Stimulated activated CD4-positive, alpha-beta T cell treated with anti-CD3 and anti-CD28 coated beads, TNF-alpha, amount 100 ng/mL, for 24 hours (primary cell): ENCODE measurements at places on chromosomes 16 and 17.

DNA sequence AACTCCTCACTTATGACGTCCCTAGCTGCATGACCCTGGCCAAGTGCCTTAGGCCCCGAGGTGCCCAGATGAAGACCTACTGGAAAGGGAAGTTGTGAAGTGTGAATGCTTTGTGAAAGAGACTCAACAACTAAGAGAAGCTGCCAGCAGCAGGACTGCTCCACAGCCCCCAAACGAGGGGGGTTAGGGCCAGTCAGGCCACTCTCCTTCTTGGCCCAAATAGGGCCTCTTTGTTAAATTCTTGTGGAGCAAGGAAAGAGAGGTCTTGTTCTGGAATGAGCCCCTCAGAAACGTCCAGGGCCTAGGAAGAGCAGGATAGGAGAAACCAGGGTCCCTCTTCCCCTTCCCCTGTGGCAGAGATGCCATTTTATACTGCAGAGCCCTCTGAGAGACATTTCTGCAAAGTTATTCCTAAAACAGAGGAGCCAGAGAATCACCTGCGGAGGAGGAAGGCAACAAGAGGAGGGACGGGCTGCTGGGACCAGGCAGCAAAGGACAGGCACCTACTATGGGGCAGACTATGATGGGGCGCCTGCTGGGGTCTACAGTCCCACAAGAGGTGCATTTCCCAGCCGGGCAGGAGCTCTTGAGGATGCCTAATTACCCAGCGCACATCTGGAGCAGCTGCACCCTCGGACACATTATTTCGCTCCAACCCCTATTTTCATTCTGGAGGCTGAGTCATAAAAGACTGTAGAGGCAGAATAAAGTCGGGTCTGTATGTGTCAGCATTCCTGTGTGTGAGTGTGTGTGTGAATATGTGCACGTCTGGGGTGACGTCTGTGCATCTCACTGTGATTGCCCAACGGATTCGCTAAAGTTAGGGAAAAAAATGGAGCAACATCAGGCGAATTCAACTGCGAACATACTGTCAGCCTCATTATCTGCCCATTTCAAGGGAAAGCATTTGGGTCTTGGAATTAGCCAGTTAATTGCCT is 11.4 kb upstream of the HOXB9 start:
- no peak for DNase-seq

GRCh38 chr17:78273813-78274212 is 42.4 kb downstream of the TMEM235 start:
- DNase-seq, result no peak

GRCh38 chr16:56983211-56983751 is 6.1 kb upstream of the NLRC5 start:
- DNase-seq, result no peak

GRCh38 chr17:73139296-73139695 is 25.5 kb upstream of the SSTR2 start:
- no peak for DNase-seq

DNA sequence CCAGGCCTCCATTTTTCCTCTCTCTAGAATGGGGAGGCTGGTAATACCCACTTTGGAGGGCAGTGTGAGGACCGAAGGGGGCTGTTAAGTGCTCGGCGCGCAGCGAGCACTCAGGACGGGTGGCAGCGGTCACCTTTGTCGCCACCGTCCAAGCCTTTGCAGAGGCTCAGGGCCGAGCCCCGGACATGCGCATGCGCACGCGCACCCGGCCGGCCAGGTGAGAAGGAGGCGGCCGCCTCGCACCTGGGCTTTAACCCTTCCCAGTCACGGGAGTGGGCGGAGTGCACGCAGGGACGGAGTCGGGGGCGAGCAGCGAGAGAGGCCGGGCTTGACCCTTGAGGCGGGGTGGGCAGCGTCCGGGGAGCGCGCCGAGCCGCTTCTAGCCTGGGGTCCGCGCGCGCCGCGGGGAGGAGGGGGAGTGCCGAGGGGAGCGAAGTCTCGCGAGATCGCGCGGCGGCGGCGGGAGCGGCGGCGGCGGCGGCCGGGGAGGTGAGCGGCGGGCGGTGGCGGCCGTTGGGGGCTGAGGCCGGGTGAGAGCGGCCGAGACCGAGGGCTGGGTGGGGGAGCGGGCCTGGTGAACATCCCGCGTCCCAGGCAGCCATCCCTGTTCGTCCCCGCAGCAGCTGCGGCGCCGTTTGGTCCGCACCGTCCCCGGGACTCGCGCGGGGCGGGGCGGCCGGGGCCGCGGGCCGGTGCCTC is at the start of gene MRTFB:
Gene MRTFB, plus strand, starts transcription at position 443 of the 699 bp plus-strand sequence. CDS start 69,288 bp downstream, outside the sequence.
- DNase-seq, result peak; percentile 75

DNA sequence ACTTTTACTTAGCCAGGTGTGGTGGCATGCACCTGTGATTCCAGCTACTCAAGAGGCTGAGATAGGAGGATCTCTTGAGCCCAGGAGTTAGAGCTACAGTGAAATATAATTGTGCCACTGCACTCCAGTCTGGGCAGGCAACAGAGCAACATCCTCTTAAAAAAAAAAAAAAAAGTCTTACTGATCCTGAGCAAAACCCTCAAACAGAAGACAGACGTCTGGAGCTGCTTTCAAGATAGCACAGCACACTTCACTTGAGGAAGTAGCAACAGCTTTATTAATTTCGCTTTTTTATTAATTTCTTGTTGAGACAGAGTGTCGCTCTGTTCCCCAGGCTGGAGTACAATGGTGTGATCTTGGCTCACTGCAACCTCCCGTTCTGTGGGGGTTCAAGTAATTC is 10.2 kb upstream of the GGA2 start:
- no peak for DNase-seq

- DNase-seq, result no peak
These were observed 22.1 kb downstream of the CRISPLD2 start for GRCh38 chr16:84841787-84842300.

DNA sequence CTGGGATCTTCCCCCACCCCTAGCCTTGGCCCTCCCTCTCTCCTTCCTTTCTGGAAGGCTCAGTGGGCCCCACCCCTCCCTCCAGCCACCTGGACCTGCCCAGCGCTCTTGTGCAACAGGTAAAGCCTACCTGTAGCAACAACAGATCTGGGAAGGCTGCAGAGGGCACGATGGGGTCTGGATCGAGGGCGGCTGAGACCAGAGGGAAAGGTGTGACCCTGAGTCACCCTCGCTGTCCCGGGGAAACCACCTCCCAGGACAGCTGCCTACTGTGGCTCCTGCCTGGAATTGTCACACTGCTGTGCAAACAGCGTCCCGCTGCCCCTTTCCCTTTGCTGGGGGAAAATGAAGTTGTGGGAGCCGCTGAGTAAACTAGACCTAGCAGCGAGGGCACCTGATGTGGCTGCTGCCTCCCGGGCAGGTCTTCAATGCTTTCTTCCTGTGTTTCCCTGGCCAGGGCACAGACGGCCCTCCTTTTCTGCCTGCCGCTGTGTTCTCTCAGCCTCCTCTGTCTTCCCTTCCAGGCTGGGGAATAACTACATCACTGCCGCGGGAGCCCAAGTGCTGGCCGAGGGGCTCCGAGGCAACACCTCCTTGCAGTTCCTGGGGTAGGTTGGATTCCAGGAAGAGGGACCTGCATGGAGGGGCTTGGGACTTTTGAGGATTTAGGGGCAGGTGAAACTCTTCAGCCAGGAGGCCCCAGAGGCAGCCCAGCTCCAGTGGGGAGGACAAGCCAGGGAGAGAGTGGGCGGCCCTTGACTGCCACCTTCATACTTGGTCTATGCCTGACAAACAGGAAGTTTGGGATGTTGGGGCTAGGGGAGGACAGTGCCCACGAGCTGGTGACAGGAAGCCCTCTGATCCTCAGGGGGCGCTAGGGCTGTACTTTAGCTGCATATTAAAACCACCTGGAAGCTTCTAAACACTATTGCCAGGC is 22.2 kb upstream of the CYLD start:
- no peak for DNase-seq

- no peak for DNase-seq
These were observed 2.4 kb upstream of the RHBDF1 start for GRCh38 chr16:74747-75334.

DNA sequence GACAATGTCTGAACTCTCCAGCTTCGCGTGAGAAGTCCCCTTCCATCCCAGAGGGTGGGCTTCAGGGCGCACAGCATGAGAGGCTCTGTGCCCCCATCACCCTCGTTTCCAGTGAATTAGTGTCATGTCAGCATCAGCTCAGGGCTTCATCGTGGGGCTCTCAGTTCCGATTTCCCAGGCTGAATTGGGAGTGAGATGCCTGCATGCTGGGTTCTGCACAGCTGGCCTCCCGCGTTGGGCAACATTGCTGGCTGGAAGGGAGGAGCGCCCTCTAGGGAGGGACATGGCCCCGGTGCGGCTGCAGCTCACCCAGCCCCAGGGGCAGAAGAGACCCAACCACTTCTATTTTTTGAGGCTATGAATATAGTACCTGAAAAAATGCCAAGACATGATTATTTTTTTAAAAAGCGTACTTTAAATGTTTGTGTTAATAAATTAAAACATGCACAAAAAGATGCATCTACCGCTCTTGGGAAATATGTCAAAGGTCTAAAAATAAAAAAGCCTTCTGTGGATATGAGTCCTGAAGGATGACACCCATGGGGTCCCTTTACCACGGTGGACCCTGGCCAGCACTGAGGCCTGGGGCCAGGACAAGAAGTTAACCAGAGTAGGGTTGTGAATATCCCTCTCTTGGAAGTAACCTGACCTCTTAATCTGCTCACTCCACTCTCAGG is 10.5 kb upstream of the ITGAD start:
- peak; percentile 38 for DNase-seq

DNA sequence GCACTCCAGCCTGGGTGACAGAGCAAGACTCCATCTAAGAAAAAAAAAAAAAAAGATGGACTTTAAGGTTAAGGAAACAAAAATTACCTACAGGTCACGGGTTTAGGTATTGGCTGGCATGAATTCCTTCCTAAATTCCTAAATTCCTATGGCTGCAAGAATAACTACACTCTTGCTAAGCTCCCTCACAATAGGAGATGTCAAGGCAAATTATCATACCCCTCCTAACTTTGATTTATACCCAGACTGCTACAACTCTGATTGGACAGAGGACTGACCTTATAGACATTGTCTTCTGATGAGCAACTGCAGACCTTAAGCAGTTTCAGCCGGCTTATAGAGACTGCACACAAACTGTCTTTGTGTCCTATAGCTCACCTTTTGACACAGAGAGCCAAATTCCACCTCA is 25.1 kb upstream of the TMC7 start:
- DNase-seq, result no peak

DNA sequence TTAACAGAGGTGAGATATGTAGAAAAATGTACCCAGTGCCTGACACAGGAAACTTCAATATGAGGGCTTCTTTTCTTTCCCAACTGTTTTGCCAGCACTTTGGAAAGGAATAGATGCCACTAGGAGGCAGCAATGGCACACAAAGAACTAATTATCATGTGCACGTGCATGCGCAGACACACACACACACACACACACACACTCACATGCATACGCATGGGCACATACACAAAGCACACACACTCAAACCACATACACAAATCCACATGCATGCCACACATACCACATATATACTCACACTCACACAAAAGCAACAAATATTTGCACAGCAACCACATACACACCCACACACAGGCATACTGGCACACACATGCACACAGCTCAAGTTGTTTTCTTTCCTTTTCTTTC is 8.8 kb upstream of the CEP112 start:
- peak; percentile 22 for DNase-seq

GRCh38 chr17:46002311-46002972 is 3.4 kb downstream of the STH start:
- peak; percentile 52 for DNase-seq

GRCh38 chr17:6894206-6894528 is 62.6 kb upstream of the TEKT1 start:
- DNase-seq, result no peak

DNA sequence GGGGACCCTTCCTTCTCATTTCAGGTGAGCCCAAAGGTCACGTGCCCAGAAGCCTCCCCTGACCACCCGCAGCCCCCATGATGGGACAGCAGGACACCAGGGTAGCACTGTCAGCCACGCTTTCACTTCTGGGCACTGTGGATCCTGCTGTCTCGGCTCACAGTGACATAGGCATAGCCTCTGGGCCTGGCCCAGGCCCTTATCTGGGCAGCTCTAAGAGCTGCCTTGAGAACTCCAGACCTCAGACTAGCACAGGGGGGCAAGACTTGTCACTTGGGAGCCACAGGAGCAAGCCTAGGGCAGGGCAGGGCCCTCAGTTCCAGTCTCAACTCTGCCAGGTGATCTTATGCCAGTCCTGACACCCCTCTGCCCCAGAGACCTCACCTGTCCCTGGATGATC is 4.7 kb downstream of the NATD1 start:
- no peak for DNase-seq

- DNase-seq, result no peak
These were observed 87.1 kb downstream of the STX8 start for GRCh38 chr17:9488556-9488955.

GRCh38 chr16:56298116-56298515 is 106.8 kb downstream of the GNAO1 start:
- DNase-seq, result no peak

- DNase-seq, result no peak
These were observed 300.1 kb downstream of the UTP18 start for GRCh38 chr17:51560398-51560797.

DNA sequence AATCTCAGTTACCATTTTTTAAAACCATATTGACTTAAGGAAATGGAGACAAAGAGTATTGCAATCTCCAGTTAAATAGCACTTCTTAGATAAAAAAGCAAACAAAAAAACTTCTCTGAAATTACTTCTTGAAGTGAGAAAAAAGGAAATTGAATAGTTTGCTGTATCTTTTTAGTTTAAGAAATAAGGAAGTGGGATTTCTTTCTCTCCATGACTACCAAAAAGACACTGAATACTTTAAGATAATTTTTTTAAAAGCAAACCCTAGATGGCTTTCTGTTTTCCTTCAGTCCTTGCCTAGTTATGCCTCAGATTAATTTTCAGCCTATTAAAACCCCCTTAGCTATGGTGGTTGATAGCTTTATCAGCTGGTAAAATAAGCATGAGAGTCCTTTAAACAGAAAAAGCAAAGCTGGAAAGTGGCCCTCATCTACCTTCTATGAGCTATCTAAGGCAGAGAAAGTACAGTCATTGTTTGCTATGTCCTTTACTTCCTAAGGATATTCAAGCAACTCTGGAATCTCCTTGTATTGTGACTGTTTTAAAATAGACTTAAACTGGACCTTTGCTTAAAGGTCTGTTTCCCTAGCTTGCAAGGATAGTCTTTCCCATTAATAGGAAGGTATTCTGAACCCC is 28.6 kb downstream of the TPPP3 start:
- no peak for DNase-seq

GRCh38 chr16:71396594-71396993 is 38.1 kb downstream of the CALB2 start:
- DNase-seq, result no peak

- peak; percentile 51 for DNase-seq
These were observed 98.9 kb downstream of the AATF start for GRCh38 chr17:37047631-37048104.

GRCh38 chr17:47810200-47810821 is 11.3 kb downstream of the OSBPL7 start:
- DNase-seq, result no peak
